ENCODE measurements at places on chromosomes 5 and 9. TPM values are rescaled to one million over a fixed set of nuclear protein-coding genes. Genes with fewer than 3 reads are reported as not detected.

DNA sequence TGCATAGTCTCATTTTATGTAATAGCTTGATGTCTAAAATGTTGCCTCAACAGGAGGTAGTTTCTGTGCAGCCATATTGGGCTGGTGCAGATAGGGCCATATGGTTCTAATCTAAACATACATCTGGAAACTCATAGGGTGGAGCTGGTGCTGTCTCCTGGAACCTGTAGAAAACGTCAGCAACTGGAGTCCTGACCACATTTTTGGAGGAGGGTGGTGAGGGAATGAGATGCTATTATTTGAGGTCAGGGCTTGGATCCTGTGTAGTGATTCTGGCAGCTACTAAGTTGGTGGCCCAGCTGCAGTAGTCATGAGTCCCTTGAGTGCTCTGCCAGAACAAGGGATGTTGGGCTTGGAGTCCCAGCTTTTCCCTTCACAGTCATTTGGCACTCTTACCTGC lies 14.1 kb downstream of the MAN2A1 start:
- no peak overlapping the region for H3K27ac ChIP-seq
- H3K4me1 ChIP-seq: peaks cover 68% of the 10 kb centered on the region
- no peak for DNase-seq
- H3K36me3 ChIP-seq: peaks cover 13% of the 10 kb centered on the region
- no peak overlapping the region for H3K4me3 ChIP-seq

DNA sequence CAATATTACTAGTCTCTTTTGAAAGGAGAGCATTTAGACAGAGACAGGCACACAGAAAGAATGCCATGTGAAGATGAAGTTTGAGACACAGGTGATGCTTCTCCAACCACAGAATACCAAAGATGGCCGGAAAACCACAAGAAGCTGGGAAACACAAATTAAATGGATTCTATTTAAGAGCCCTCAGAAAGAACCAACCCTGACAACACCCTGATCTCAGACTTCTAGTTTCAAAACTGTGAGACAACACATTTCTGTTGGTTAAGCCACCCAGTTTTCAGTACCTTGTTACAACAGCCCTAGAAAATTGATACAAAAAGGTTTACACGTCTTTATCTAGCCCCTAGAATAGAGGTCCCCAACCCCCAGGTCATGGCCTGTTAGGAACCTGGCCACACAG lies 79.8 kb upstream of the CCNG1 start:
- no peaks in the 10 kb centered on the region for H3K4me1 ChIP-seq
- no peak for DNase-seq
- no peaks in the 10 kb centered on the region for H3K36me3 ChIP-seq
- no peak overlapping the region for H3K4me3 ChIP-seq

The STX17 gene
- 30.6 TPM for total RNA-seq

The FAM78A gene
- total RNA-seq: 34.0 TPM

DNA sequence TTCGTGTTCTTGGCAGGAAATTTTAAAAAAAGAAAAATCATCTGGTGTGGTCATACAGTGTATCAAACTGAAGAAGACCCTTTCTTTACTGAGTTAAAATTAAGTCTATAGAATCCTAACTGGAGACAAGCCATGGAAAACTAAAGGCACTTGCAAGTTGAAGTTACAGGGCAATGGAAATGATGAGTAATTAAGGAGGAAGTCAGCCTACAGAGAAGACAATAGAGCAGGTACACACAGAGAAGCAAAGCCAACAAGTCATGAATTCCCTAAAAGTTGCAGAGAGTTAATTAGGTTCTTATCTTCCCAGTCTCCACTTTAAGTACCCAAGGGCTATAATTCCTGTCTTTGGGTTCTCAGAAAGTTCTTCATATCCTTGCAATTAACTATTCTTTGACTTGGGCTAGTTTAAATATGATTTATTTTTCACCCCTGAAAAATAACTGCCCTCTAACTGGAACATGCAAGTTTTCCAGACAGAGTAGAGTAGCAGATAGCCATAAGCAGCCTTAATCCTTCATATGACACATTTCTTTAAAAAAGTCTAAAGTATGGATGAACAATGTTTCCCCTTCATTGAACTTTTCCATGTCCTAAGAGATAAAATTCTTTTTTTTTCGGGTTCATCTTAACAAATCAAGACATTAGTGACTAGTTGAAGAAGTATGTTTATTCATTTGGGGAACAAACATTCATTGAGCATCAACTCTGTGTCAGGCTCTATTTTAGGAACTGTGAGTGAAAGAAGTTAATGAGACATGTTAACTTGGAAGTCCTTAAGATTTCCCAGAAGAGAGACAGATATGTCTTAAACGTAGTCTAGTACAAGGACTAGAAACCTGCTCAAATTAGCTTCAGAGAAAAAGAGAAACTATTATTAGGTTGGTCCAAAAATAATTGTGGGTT lies 5.2 kb upstream of the ITGA2 start:
- H3K36me3 ChIP-seq: no peaks in the 10 kb centered on the region
- H3K4me3 ChIP-seq: no peak overlapping the region
- peaks cover 28% of the 10 kb centered on the region for H3K4me1 ChIP-seq
- no peak overlapping the region for H3K27ac ChIP-seq

Data from activated CD4-positive, alpha-beta memory T cell treated with anti-CD3 and anti-CD28 coated beads for 36 hours (primary cell).